ENCODE measurements at places on chromosomes 5 and 9. TPM values are rescaled to one million over a fixed set of nuclear protein-coding genes. Genes with fewer than 3 reads are reported as not detected.

The AGPAT2 gene
- total RNA-seq: 50.2 TPM

DNA sequence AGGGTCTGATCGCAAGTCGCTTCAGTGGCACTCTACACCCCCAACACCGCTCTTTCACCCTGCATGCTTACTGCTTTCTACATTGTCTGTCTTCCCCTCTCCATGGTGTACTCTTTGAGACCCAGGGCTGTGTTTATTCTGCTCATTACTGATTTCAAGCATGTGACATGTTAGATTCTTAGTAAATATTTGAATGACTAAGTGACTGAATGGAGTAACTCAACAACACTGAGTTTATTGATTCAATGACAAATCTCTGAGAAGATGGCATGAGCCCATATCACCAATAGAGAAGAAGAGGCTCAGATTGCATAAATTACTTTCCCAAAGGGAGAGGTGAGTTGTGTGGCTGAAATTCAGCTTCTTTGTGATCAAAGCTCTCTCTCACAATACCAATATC lies 89.7 kb upstream of the OSMR start:
- DNase-seq: no peak

DNA sequence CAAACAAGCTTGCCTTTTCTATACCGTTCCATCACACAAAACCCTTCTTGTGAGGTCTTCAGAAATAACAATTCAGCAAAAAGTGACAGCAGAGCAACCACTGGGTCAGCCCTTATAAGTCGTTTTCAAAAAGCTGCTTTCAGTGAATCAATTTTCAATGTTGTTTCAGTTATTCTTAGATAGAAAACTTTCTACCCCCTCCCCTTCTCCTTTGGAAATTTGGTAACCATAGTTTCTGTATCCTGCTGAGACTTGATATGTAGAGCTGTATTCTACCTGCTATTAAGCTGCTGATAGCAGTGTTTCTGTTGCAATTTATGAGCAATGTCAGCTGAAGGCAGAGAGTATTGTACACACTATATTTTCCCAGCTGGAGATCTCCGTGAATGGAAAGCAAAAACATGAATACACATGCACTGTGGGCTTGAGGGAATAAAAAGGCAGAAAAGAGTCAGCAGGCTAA lies 75.7 kb downstream of the ZNF608 start:
- no peak for DNase-seq

- DNase-seq: no peak
These were observed 16.5 kb upstream of the SLC2A8 start for GRCh38 chr9:127380479-127380878.

DNA sequence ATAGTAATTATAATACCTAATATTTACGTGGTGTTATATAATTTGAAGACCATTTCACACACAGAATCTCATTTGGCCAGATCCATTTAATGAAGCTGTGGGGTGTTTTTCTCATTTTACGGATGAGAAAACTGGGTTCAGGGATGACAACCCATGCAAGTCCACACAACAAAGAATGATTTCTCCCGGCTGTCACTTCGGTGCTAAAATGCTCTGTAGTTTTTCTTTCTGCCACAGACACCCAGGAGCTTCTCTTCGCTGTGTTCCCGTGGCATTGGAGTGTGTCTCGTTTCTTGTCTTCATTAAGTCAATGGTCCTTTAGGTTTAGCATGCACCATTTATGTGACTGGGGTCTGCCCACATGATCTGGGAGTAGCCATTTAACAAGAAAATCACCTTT lies 308.5 kb downstream of the ENC1 start:
- DNase-seq: no peak

The CDH9 gene
- not detected for total RNA-seq

DNA sequence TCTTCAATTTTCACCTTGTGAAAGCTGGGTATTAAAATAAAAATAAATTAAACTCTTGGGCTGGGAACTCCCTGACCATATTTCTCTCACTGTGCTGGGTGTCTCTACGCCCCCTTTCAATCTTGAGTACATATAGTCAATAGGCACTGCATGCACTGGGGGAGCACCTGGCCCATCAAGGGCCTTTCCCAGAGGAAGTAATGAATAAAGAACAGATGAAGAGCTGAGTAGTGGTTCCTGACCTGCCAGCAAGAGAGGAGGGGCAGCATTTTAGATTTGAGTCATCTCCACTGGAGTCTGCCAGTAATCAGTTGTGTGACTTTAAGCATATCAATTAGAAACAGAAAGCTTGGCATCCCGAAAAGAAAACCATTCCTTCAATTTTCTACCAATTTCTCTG lies 6.2 kb downstream of the MAPKAP1 start:
- DNase-seq: no peak

DNA sequence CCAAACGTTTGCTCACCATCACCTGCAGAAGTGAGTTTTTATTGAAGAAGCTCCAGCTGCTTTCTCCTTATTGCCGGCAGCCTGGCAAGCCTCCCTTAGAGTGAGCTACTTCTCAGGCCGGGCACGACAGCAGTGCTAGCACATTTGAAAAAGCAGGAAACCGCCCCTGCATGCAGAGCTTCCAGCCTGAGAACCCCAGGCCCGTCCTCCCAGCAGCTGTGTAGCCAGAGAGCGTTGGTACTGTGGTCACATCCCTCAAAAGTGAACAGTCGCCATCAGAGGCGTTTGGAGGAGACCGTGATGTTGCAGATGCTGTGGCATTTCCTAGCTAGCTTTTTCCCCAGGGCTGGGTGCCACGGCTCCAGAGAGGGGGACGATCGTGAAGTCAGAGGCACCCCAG lies 23.5 kb downstream of the SLC25A25 start:
- no peak for DNase-seq

The MRPL22 gene
- total RNA-seq: 12.0 TPM

The BTNL9 gene
- total RNA-seq: 20.5 TPM

The HAVCR1 gene
- 6.9 TPM for total RNA-seq

DNA sequence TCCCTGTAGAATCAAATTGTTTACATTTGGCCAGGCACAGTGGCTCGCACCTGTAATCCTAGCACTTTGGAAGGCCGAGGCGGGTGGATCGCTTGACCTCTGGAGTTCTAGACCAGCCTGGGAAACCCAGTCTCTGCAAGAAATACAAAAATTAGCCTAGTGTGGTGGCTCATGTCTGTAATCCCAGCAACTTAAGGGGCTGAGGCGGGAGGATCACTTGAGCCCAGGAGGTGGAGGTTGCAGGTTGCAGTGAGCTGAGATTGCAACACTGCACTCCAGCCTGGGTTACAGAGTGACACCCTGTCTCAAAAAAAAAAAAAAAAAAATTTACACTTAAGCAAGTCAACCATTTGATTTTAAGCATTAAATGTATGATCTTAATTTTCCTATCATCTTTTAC lies 17.5 kb upstream of the IQGAP2 start:
- DNase-seq: no peak

DNA sequence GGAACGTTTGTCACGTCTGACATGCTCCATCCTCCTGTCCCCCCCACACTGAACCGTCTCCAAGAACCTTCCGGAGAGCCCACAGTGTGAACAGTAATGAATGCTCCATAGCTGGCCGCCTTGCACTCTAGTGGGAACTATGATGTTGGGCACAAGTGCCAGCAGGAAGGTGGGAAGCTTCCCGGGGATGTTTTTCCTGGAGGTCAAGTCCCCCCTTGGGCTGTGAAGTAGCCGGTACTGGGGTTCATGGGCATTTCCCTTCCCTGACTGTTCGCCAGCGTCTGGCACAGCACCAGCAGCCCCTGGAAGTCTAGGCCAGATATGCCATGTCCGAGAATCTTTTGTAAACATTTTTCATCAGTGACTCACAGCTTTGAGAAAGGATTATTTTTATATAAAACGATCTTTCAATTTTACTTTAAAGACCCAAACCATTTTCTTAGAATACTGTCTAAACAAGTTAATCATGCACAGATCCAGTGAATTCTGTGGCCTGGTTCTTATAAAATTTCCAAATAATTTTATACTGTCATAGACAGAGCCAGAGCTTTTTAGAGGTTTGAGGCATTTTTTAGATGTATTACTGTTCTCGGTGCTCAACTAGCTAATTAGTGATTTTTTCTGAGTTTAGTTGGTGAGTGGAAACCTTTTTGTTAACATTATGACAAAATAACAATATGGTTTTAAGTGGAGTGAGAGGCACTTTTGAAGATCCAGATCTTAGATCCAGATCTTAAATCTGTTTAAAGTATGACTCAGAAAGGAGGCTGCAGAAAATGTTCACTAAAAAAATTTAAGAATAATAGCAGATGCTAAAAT lies 11.6 kb downstream of the ABL1 start:
- no peak for DNase-seq

The GFRA3 gene
- not detected for total RNA-seq

GRCh38 chr9:125293134-125293533 lies 31.5 kb downstream of the GAPVD1 start:
- DNase-seq: no peak

The GCNT1 gene
- total RNA-seq: 17.1 TPM

GRCh38 chr5:36377192-36377591 lies 75.5 kb upstream of the RANBP3L start:
- DNase-seq: no peak

DNA sequence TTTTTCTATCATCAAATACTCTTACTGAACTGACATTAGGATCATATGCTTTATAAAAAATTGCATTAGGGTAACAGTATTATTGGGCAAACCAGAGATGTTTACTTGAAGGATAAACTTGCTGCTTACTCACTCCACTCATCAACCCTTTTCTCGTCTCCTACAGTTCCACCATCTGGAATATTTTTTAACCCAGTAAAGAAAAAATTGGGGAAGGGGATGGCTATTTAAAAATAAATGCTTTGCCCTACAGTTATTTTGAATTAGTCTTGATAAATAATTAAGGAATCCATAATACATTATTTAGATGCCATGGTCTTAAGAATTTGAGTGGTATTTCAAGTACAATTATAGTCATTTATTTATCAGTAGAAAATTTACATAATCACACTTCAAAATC lies 225.8 kb downstream of the MEF2C start:
- DNase-seq: no peak

The PCDHGB7 gene
- 18.0 TPM for total RNA-seq

The MAMDC4 gene
- 2.8 TPM for total RNA-seq

- DNase-seq: no peak
These were observed 3.2 kb upstream of the BTNL9 start for GRCh38 chr5:181036816-181037364.

The UIMC1 gene
- total RNA-seq: 27.3 TPM

The ARHGEF39 gene
- total RNA-seq: 1.2 TPM

GRCh38 chr5:113435575-113435974 lies 786 bp upstream of the TSSK1B start:
- no peak for DNase-seq

The FAM81B gene
- not detected for total RNA-seq

- DNase-seq: no peak
These were observed 76.8 kb downstream of the MRPL36 start for GRCh38 chr5:1722877-1723276.

The SPINK13 gene
- total RNA-seq: not detected

- DNase-seq: no peak
These were observed 1183.0 kb downstream of the MAT2B start for GRCh38 chr5:164688437-164688836.

GRCh38 chr5:104793031-104793754 lies 1230.6 kb upstream of the NUDT12 start:
- DNase-seq: no peak

DNA sequence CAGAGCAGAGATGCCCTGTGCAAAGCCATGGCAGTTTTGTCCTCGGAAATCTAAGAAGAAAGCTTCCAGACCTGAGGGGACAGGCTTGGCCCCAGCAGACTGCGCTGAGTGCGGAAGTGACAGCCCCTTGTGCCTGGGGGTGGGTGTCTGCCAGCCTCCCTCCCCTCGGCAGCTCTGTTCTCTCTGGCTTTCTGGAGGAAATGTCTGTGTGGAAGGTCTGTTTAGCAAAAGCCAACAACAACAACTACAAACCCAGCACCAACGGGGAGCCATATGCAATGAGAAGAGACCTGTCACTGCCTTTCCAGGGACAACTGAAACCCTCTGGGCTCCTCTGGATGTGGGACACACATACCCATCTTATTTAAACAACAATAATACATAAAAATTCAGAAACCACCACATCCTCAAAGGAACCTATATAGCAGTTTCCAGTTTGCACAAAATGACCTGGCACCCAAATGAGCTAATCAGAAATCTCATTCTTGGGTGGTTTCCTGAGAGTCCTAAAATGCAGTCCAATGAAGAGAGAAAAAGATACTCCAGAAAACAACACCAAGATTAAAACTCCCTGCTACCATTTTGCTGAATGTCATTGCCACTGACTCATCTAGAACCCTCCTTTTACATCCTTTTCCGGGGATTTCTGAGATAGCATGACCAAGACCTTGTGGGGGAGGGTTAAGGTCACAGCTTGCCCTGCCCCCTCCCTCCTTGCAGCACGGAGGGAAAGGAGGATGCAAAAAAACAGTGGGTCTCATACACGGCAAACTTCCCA lies 97.7 kb downstream of the AK8 start:
- no peak for DNase-seq

GRCh38 chr5:172941067-172941516 lies 18.1 kb upstream of the RPL26L1 start:
- no peak for DNase-seq

GRCh38 chr9:136095070-136096058 lies at the start of gene NACC2:
TSS of gene NACC2 (minus strand) at chr9:136095289. CDS start at chr9:136050521, 44,768 bp downstream.
- DNase-seq: no peak

GRCh38 chr9:115104908-115105307 lies 13.0 kb downstream of the TNC start:
- no peak for DNase-seq
